ENCODE measurements at places on chromosomes 7 and 10.

- DNase-seq, result no peak
Measured at GRCh38 chr10:69351589-69351988, 65.1 kb downstream of the TACR2 start.

GRCh38 chr10:129171812-129172211 lies 295.2 kb upstream of the MGMT start:
- DNase-seq, result no peak

DNA sequence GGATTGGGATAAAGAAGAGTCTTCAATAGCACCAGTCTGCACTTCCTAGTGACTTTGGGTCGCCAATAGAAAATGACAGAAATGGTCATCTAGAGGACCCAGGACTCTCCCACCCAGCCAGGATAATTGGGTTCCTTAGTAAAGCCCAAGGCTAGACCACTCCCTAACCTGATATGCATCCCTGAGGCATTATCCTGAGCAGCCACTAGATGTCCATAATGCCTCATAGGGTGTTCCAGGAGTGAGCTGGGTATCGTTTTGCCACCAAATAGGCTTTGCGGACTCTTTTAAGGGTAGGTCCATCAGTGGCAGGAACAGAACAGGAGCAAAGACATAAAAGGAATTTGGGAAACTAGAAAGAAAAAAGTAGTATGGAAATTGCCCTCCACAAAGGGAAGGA lies 4.5 kb upstream of the LRRC4 start:
- no peak for DNase-seq

DNA sequence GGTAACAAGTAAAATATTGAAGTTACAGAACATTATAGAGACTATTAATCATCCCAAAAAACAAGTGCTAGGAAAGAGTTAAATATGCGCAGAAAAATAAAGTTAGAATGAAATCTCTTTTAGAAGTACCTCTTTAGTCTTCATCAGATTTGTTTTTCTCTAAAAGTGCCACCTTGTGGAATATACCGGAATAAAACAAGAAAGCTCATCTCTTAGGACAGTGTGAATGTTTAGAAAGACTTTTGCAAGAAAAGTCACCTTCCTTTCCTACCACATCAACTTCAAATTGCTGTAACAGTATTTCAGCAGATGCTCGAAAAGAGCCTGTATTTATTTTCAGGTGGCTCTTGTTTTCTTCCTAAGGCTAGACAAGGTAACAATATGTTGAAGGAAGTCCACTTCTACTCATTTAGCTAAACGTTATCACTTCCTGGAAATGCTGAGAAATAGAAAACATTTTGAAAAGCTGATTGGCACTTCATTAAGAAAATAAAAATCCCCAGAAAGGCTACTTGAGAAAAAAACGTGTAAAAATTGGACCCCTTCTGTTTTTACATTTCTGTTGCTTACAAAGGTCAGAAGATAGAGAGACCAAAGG lies 19.8 kb upstream of the FAM133B start:
- DNase-seq, result no peak

- no peak for DNase-seq
Measured at GRCh38 chr10:52672880-52673279, 99.7 kb downstream of the MBL2 start.

DNA sequence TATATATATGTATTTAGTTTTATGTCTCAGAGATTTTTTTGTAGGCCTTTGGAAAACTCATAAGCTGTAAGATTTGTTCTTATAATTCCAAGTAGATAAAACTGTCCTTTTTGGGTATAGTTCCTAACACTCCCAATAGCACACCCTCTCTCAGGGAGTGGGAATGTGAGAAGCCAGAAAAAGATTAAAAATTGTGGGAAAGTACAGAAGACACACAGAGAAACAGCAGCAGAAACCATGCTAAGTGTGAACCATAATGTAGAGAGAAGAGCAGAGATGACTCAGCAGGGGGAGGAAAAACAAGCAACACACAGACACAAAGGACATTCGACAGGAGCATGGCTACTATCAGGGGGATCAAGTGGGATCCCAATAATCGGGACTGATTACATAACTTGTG lies 401.6 kb downstream of the MAGI2 start:
- DNase-seq, result no peak

DNA sequence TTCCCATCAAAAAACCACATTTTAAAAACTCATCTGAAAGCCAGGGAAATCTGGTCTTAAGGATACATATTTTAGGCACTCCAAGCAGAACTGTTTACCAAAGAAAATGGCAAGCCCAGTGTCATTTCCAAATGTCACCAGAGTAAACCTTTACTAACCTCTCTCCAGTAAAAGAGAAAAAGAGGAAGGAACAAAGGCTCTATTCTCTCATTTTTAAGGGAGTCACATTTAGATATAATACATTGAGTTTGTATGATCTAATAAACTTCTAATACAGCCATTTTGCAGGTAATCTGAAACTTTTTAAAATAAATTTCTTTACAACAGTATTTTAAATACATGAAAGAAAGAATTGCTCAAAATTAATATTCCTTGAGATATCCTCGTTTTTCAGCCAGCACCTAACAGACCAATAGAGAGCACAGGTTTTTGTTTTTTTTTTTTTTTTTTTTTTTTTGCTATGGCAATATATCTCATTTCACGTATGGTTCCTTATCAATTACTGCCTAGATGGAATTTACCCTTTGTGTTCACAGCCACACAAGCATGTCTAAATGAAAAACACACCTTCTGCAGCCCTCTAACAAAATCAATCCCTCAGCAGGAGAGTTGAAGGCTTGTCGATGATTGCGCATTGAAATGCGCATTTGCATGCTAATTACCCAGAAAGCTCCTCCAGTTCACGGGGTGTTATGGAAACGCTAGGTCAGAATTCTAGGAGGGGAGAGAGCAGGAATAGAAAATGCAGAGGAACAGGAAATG lies 39.8 kb upstream of the MSRB2 start:
- no peak for DNase-seq

DNA sequence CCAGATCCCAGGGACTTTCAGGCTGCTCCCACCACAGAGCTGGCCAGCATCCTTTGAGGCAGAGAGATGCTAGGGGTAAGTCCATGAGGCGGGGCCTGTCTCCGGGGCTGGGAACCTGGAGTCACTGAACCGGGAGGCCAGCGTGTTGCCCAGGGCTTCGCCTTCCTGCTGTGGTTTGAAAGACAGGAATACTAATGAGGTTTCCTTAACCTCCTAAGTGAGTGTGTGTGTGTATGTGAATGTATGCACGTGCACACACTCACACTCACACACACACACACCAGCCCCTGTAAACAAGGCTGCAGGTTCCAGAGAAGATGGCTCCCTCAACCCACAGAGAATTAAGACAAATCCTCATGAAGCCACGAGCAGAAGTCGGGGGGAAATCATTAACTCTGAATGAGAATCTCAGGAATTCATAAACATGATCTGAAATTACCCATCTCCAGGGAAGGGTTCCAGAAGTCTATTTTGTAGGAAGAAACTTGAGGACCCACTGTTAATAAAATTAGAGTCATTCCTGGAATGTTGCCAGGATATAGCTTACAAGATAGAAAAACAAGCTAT lies 20.3 kb upstream of the PFKP start:
- DNase-seq, result no peak

GRCh38 chr10:132381741-132382140 lies 15.3 kb upstream of the PWWP2B start:
- no peak for DNase-seq

DNA sequence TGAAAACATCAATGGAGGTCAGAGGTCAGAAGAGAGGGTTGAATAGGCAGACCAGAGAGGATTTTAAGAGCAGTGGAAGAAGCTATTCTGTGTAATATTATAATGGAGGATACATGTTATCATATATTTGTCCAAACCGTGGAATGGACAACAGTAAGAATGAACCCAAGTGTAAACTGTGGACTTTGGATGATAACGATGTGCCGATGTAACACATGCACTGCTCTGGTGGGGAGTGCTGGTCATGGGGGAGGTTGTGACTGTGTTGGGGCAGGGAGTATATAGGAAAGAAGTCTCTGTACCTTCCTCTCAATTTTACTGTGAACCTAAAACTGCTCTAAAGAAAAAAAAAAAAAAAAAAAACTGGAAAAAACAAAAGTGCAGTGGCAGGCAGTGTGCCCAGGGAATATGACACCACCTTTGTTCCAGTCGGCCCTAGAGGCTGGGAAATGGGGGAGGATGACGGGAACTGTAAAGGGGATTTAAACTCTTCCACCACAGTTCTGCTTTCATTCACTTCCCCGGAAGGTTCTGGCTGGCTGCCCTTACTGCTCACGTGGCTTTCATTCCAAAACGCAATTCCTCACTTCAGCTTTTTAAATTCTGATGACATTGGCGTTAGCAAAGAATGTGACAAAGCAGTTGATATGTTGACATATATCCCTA lies 113.7 kb upstream of the ANKRD1 start:
- no peak for DNase-seq

- DNase-seq, result no peak
Measured at GRCh38 chr10:50248062-50248461, 3.3 kb downstream of the ASAH2 start.

DNA sequence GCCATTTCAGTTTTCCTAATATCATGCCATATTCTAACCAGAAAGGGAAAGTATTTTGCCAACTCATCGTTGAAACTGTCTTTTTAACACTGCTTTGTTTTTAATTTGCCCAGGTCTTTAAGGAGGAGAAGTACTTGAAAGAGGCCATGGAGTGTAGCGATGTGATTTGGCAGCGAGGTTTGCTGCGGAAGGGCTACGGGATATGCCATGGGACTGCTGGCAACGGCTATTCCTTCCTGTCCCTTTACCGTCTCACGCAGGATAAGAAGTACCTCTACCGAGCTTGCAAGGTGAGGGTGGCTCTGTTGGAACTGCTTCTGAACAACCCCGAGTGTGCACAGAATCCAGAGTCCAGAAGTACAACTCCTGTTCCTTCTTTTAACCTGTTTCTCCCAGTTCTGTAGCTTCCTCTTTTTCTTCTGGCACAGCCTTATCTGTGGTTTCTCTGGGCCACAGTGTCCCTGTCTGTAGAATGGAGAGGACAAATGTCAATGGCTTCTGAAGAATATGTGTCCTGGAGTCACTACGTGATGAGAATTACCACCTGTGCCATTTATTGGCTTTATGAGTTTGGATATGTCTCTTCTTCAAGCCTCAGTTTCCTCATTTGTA lies 60.1 kb downstream of the LANCL2 start:
- DNase-seq, result peak; percentile 54

- no peak for DNase-seq
Measured at GRCh38 chr7:122846591-122846990, 39.7 kb downstream of the CADPS2 start.

- no peak for DNase-seq
Measured at GRCh38 chr7:69738396-69738951, 140.2 kb downstream of the AUTS2 start.
